ENCODE measurements at places on chromosomes 13 and 19.

DNA sequence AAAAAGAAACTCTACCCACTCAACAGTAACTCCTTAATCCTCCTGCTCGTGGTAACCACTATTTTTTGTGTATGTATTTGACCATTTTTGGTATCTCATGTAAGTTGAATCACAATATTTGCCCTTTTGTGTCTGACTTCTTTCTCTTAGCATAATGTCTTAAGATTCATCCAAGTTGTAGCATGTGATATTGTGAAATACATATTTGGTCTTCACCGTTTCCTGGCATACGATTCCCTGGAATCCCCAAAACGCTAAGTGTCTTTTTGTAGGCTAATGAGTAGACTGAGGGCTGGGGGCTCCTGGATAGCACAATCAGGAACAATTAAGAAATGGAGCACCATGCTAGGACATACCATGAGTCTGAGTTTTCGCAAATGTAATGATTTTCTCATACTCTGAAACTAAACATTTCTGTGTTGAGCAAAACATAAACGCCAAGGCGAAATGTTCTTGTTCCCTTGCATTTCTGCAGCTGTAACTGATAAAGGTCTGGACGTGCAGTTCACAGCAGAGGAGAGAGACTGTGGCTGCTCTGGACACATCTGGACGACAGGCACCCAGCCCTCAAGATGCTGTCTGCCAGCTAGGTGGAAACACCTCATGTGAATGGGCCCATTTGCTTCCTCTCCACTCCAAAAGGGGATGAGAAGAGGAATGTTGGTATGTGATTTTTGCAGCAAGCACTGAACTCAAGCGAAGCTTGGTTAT lies 38.4 kb downstream of the BRD4 start:
- no peak for DNase-seq

DNA sequence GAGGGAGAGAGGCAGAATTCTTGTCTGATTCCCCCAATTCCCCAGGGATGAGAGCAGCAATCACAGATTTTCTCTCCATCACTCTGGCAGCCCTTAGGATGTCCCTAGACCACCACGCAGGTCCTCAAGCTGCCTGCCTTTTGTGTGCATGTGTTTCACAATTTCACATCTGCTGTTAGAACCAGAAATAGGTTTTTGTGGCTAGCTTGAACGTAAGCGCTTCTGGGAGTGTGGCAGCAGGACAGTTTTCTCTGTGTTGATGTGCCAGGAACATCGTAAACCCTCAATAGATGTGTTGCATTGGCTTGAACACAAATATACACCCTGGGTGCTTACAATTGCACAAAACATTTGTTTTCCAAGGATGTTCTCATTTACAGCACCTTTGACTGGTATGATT lies 78.8 kb upstream of the TMTC4 start:
- DNase-seq: no peak

- no peak for DNase-seq
These were observed 7.6 kb downstream of the TRPM4 start for GRCh38 chr19:49165111-49165750.

GRCh38 chr13:100273552-100273951 lies 184.7 kb downstream of the PCCA start:
- DNase-seq: no peak

- no peak for DNase-seq
These were observed 3.2 kb upstream of the PROZ start for GRCh38 chr13:113155201-113155600.
